ENCODE measurements at places on chromosomes 6 and 20.

DNA sequence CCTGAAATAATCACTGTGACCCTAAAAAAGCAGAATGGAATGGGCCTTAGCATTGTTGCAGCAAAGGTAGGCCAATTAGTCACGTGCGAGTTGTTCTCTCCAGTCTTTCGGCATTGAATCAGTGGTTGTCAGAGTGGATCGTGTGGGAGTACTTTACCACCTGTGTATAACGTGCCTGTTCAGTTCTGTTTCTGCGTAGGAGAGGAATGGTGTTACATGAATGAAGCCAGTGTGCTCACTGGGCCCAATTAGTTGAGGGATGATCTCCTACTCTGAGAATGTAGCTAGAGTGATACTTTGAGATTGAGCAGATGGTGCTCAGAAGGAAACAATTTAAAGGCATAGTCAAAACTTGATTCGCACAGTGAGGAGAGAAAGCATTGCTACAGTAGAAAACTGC, 72.4 kb upstream of the KIF25 start:
- DNase-seq, result peak; percentile 83

DNA sequence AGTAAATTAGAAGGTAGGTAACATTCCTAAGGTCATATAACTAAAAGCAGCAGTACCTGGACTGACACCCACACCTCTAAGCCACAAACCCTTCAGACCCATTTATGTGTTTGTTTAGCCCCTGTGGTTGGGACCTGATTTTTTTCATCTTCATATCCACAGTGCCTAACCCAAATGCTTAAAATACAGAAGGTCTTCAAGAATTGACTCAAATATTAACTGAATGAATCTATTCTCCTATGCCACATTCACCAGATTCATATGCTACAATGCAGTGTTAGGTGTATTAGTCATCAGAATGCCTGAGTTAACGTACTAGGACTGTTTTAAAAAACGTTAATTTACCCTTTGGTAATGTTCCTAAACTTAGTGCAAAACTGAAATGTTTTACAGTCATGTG, 124.8 kb downstream of the AHI1 start:
- no peak for DNase-seq

DNA sequence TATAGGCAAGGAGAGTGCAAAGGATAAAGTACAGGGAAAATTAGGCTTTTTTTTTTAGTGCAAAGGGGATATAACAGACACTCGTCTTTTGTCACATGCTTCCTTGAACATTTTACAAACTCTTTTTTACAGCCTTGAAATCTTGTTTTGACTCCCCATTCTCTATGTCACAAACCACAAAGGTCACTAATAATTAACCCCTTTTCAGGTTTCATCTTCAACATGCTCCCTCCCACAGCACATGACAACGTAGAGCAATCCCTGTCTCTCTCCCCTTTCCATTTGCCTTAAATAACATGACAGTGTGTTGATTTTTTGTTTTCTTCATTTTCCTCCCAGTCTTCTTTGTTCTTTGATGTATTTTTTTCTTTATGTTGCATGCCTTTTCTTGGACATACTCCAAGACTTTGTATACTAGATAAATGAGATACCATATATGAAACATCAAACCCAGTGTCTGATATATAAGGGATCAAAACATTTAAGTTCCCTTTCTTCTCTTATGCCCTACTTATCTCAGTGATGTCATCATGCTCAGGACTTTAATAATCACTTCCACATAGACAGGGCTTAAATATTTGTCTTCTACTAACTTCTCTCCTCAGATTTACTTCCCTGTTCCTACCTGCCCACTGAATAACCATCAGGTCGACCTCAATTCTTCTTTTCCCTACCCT, 378.7 kb upstream of the HSF2 start:
- no peak for DNase-seq

DNA sequence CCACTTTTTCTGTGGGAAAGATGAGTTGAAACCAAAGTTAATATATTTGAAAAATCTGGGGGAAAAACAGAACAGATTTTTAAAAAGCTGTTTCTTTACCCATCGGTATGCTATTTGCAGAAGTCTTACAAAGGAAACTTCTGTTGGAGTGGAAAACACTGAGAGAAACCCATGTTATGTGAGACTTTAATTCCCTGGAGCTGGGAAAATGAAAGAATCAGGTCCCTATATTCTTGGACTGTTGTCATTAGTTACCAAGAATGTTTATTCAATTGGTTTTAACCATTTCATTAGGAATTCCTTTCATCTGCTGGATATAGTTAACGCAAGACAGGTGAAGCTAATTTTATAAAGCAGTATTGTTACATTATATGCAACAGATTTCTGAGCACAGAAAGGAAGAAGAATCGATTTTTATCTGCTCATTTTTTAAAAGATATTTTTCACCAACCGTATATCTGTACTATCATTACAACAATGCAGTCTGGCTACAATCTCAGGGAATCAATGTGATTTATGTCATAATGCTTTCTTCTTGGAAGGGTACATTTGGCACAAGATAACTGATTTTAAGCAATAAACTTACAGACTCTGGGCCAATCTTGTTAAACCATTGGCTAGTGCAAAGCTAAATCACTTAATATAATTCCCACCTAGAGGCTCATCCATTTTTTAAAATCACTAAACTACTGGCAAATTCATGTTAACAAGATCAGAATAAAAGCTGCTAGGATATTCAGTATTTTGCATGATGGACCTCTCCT, 170.0 kb downstream of the MOXD1 start:
- DNase-seq, result no peak
